NCI-H146 (cell line): ENCODE measurements at places on chromosomes 7 and 10.

DNA sequence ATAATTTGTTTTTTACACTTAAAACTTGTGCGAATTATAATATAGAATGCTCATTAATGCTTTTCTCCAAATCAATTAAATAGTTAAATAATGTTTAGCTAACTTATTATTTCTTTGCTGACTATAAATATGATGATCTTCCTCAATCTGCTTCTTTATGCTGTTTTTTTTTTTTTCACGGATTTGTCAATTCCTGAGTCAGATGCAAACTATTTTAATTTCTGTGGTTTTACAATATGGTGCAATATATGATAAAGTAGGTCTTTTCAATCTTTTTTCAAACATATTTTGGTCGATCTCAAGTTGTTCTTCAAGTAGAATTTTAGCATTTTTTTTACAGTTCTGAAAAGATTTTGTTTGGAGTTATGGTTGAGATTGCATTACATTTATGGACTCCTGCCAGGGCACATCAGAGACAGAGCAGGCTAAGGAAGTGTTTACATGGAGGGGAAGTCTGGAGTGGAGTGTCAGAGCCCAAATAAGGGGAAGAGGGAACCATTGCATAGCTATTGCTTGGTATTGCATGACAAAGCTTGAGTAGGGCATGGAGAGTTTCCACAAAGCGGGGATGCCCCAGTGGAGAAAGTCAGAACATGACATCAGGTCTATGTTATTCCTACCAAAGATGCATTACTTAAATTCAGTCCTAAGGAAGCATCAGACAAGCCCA lies 204.4 kb downstream of the OTUD1 start:
- DNase-seq: no peak

GRCh38 chr10:114933588-114933987 lies 4.4 kb upstream of the TRUB1 start:
- no peak for DNase-seq

DNA sequence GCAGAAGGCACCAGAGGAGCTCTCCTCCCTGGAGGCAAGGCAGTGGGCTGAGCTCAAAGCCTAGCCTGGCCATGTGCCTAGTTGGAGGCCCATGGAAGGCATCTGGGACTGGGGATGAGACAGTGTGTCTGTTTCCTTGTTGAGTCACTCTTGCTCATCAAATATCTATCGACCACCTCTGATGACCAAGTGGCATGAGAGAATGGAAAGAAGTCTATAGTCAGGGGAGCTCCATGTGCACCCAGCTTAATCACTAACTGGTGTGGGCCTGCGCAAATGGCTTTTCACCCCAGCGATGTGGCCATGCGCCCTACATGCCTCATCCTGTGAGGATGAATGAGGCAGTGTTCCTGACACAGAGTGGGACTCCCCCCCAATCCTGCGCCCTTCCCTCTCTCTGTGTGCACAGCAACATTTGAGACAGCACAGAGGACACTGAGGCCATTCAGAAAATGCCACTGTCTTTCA lies 229.9 kb downstream of the RPS24 start:
- DNase-seq: no peak

GRCh38 chr7:5702876-5703571 lies 78.4 kb downstream of the RNF216 start:
- DNase-seq: no peak

DNA sequence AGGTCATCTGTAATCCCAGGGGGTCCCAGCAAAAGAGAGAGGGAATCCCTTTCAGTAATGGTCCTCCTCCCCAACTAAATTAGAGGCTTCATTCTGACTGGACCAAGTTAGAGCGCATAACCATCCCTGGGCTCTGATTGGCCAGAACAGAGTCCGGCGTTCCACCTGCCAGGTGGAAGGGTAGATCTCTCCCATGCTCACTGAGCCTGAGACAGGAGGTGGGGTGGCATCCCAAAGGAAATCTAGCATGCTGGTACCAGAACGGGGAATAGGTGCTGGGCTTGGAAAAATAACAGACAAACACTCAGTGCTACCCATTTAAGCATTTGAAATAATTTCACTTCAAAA lies 21.0 kb upstream of the TSPAN33 start:
- DNase-seq: no peak

DNA sequence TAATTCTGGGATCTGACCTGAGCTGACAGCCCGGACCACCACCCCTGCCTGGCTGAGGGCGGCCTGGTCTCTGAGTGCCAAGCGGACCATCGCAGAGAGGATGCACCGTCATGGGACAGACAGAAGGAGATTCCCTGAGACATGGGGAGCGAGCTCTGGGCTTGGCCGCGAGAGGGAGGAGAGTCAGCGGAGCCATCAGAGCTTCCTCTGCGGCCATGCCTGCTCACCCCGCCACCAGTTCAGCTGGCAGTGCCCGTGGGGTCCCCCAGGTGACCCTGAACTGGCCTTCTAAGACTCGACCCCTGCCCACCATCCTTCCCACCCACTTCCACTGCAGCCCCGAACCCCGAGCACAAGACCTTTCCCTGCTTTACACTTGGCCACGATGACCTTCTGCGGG lies 152.8 kb downstream of the TCERG1L start:
- DNase-seq: no peak

DNA sequence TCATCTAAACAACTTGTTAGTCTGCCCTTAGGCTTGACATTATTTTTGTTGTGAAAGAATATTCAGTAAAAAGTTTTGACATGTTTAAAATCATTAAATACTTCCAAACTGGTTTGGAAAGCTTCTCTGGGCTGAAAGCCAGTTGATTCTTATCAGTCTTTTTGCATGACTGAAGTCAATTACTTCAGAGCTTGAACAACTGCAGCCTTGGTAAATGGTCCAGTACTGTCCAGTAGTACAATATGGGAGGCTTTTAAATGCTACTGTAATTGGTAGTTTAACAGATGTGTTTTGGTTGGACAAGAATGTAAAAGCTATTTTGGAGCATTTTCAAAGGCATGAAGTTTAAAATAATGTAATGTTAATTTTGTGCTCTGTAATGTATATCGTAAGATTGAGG lies 103.4 kb downstream of the SDK1 start:
- peak; percentile 14 for DNase-seq

DNA sequence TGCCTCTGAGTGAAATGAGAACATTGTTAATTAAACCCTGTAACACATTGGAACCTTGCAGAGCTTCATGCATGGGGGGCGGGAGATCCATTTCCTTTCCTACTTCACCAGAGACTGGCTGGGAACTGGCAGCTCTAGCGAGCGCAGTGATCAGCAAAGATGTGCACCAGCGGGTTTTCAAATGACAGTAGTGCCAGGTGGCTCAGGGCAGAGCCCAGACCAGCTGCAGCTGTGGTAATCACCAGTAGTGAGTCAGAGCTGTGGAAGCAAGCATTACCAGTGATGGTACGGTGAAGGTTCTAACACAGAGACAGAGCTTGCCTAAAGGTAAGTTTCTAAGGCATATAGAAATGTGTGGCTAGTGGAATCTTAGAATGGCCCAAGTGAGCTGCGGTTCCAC lies 1009.7 kb upstream of the CELF2 start:
- no peak for DNase-seq

DNA sequence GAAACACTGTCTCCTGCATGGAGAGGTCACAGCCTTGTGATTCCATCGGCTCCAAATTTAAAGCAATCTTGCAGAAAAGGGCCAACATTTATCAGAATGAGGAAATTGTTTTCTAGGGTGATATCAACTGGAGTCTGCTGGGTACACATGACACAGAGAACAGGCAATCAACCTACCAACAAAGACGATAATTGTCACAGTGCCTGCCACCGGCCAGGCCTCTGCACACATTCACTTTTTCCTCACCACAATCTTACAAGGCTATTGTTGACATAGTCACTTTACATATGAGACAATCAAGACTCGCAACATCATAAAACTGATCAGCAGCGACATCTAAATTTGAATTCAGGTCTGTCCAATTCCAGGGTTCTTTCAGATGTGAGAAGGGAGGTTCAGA lies 189.4 kb downstream of the KCNMA1 start:
- DNase-seq: no peak

GRCh38 chr7:109101332-109101731 lies 531.7 kb downstream of the DNAJB9 start:
- no peak for DNase-seq

- peak; percentile 31 for DNase-seq
Measured at GRCh38 chr7:26655781-26656180, 208.6 kb downstream of the SKAP2 start.

GRCh38 chr10:71392791-71393781 lies 3.6 kb upstream of the CDH23 start:
- peak; percentile 25 for DNase-seq

DNA sequence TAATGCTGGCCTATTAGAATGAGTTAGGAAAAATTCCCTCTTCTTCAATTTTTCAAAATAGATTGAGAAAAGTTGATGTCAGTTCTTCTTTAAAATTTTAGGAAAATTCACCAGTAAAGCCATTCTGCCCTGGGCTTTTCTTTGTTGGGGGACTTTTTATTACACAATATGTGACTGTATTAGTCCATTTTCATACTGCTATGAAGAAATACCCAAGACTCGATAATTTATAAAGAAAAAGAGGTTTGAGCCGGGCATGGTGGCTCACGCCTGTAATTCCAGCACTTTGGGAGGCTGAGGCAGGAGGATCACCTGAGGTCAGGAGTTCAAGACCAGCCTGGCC lies 12.7 kb downstream of the TAS2R40 start:
- DNase-seq: no peak

- DNase-seq: no peak
Measured at GRCh38 chr10:30510932-30511700, 77.1 kb downstream of the MAP3K8 start.

DNA sequence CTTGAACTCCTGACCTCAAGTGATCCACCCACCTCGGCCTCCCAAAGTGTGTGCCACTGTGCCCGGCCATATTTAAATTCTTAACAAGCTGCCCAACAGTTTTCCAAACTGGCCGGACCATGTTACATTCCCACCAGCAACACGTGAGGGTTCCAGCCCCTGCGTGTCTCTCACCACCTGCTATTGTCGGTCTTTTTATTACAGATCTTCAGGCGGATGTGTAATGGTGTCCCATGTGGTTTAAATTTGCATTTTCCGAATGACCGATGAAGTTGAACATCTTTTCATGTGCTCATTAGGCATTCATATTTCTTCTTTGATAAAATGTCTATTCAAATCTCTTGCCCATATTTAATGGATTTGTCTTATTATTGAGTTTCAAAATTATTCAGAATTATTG lies 11.5 kb downstream of the ELFN1 start:
- no peak for DNase-seq

- DNase-seq: peak; percentile 51
Measured at GRCh38 chr10:52308251-52309031, 5.6 kb upstream of the DKK1 start.

DNA sequence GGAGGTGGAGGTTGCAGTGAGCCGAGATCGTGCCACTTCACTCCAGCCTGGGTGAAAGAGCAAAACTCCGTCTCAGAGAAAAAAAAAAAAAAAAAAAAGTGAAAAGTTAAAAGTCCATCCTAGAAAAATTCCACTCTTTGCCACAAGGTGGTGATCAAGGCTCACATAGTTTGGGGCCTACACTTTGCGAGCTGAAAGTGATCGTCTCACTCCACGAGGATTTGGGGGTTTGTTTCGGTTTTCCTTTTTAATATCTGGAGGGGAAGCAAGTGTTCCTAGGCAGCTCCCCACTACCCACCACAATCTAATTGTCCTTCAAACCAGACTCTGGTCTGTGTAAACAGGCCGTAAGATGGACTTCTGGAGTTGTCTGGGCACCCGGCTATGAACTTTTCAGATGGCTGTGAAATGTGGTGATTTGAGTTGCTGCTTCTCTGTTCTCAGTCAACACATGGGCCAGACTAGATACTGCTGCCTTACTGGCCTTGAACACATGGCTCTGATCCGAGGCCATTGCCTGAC lies 27.1 kb downstream of the PRLHR start:
- DNase-seq: peak; percentile 48

DNA sequence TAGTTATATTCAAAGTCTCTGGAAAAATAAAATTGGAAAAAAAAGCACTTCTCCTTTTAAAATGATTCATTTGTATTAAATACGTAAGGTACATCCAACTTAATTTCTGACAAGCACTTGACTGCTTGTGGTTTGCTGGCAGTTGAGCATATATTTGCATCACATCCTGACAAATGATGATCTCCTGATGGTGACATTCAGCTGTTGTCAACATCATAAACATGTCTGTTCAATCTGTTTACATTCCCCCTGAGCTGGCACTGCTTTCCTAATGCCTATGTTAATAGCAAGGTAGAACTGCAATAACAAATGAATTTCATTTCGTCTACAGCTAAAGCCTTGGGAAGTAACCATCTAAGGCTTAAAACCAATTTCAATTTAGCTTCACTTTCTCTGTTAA lies 24.4 kb downstream of the TSPAN12 start:
- peak; percentile 1 for DNase-seq

DNA sequence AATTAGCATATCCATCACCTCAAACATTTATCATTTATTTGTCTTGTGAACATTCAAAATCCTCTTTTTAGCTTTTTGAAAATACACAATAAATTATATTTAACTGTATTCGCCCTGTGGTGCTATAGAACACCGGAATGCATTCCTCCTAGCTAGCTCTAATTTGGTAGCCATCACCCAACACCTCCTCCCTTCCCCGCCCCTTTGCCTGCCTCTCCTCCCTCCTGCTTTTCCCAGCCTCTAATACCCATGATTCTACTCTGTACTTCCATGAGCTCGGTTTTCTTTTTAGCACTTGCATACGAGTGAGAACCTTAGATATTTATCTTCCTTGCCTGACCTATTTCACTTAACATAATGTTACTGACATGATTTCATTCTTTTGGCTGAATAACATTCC lies 80.1 kb downstream of the ANKRD26 start:
- DNase-seq: no peak
